ENCODE measurements at places on chromosomes 4 and X.

DNA sequence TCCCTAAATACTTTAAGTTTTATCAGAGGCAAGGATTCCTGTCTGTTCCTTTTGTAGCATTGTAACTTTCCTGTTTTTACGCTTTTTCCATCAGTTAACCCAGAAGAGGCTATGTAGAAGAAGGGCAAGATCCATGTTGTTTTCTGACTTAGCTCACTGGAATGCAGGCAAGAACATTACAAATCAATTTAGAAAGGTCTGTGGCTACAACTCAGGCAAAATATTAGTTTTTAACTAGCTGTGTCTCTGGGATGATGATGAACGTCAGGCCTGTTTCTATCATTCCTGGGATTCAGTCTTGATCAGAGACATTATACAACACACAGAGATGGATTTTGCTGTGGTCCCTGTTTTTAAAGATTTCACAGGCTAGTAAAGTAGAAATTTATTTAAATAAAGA lies 813.0 kb upstream of the POU3F4 start:
- DNase-seq = no peak

GRCh38 chr4:41111791-41112190 lies 102.6 kb downstream of the APBB2 start:
- DNase-seq = no peak

DNA sequence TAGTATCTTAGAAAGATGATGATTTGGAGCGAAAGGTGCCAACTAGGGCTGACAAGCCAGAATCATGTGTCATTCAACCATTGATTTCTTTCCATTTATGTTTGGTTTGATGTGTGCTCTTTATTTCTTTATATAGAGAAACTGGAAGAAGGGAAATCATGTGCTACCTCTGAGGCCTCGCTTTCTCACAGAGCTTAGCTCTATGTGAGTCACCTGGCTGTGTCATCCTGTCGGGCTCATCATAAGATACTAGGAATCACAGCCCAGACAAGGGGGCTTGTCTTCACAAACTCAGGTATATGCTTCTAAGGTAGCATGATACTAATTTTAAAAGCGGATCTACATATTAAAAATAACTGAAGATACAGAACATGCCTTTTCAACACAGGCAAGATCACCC lies 81.7 kb upstream of the GPM6B start:
- DNase-seq = no peak

DNA sequence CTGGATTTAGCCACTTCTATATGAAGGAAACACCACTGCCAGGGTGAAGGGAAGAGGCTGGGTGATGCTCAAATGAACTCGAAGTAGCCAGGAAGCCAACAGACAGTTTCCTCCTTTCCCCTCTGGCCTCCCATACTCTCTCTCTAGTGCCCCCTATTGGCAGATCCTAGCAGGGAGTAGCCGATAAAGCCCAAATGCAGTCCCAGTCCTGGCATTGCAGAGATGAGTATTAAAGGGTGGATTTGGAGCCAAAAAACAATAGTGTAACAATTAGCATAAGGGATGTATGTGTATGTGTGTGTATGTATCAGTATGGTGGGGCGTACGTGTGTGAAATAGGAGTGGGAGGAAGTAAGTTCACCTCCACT lies 213.8 kb upstream of the LDB2 start:
- DNase-seq = no peak

- no peak for DNase-seq
These were observed 559 bp upstream of the FAM47E start for GRCh38 chr4:76250962-76251361.

DNA sequence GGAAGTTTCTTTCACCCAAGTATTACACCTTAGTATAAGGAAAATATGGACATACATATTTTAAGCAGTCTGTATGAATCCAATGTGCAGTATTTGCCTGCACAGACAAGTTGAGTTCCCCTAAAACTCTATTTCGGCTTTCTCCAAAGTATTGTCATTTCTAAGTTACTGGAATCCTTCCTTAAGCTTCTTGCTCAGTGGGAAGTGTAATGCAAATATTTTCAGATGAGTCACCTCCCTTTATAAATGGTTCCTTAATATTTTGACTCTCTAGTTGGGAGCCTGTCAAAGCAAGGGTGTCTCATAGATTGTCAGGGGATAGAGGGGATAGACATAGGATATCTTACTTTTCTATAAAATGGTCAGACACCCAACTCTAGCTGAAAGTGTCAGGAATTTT lies 178.6 kb downstream of the NAA11 start:
- no peak for DNase-seq

- DNase-seq = no peak
These were observed 185.8 kb upstream of the RPS6KA3 start for GRCh38 chrX:20452487-20452886.

DNA sequence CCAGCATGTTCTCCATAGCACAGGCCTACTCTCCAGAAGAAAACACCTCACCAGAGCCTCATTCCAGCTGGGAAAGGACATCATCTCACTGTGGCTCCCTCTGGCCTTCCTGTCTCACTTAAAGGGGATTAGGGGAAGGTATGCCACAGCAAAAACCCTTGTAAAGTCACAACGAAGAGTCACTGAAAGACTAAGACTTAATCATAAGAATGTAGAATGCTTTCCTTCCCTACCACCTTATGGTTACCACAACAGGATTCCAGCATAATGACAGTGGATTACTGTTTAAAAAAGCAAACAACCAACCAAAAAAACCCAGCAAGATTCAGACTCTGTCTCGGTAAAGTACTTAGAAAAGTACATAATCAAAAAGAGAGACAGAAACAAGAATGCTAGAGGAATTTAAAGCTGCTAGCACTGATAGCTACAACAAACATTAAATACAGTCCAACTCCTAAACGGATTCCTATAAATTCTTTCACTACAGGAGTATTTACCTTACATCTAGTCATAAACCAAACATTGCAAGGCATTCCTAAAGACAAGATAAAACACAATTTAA lies 75.1 kb downstream of the BANK1 start:
- DNase-seq = no peak

GRCh38 chr4:33930497-33930896 lies 2313.8 kb downstream of the ARAP2 start:
- no peak for DNase-seq

DNA sequence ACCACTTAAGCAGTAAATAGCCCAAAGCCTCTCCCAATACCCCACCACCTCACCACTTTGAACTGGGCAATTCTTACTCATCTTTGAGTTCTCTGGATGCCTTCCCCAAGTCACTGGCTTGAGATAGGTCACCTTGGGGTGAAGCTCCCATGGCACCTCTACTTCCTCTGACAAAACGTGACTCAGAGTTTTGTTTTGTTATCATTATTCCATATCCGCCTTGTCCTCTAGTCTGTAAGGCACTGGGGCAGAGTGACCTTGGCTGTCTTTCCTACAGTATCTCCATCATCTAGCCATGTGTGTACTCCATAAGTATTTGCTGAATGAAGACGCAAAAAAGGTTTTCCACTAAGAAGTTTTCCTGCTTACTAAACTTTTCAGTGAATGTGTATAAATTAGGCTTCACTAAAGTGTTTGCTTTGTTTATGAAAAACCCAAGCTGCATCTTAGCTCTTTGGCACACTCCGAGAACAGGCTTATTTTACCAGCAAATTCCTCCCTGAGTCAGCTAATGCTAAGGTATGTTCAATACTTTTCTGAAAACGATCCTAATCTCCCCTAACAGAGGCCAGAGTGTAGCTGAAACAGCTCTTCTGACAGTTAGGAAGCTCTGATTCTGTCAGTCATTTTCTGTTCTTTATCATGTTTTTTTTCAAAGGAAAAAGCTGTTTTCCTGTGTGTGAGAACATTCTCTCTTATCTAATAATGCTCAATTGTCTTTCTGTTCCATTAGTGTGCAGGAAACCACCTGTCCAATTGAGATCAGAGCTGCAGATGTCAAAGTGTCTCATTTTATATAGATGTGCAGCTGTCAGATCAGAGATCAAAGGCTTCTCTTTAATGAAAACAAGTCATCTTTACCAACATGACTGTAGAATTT lies 30.2 kb upstream of the TSPAN5 start:
- no peak for DNase-seq

- DNase-seq = no peak
These were observed 96.8 kb upstream of the MAP9 start for GRCh38 chr4:155473420-155474095.

- no peak for DNase-seq
These were observed 8.2 kb downstream of the HPGDS start for GRCh38 chr4:94334476-94334875.

GRCh38 chrX:105495376-105495775 lies 274.9 kb upstream of the TEX13A start:
- no peak for DNase-seq

DNA sequence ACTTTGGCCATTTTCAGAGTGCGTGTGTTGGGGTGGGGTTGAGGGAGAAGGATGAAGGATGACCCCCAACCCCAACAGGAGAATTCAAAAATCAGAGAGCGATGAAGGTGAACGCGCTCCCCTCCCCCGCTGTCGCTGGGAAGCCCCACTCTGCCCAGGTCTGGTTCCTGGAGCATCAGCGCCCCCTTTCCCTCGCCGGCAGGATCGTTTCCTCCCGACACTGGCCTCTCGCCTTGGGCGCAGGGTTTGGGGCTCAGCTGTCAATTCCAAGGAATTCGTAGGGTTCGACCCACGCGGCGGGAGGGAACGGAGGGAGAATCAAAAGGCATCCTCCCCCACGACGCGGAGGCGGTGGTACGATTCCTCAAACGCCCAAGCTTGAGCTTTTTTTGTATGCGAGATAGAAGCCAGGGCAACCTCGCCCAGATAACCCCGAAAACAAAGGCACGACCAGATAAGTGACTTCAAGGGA lies 1.0 kb upstream of the PDGFRA start:
- no peak for DNase-seq

- no peak for DNase-seq
These were observed 8.2 kb downstream of the FGFBP1 start for GRCh38 chr4:15930314-15930713.

DNA sequence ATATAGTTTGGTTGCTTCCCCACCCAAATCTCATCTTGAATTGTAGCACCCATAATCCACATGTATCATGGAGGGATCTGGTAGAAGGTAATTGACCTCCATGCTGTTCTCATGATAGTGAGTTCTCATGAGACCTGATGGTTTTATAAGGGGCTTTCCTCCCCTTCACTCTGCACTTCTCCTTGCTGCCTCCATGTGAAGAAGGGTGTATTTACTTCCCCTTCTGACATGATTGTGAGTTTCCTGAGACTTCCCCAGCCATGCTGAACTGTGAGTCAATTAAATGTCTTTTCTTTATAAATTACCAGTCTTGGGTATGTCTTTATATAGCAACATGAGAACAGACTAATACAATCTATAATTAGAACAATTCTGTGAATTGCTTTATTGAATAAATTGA lies 11.9 kb upstream of the DCAF4L1 start:
- no peak for DNase-seq

DNA sequence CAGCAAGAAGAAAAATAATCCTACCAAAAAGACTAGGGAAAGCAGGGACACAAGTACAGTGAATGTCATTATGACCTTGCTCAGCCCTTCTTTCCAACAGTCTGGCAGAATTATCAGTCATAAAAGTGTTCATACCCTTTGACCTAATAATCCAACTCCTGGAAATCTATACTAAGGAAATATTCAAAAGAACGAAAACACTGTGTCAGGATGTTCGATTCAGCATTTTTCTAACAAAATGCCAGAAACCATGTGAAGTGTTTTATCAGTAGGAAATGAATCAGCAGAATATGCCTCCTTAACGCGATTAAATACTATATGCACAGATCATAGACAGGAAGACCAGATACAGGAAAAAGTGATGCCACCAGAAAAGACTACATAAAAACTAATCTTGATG lies 16.2 kb upstream of the S100G start:
- no peak for DNase-seq

GRCh38 chr4:105619188-105619931 lies 66.9 kb downstream of the ARHGEF38 start:
- DNase-seq = no peak

DNA sequence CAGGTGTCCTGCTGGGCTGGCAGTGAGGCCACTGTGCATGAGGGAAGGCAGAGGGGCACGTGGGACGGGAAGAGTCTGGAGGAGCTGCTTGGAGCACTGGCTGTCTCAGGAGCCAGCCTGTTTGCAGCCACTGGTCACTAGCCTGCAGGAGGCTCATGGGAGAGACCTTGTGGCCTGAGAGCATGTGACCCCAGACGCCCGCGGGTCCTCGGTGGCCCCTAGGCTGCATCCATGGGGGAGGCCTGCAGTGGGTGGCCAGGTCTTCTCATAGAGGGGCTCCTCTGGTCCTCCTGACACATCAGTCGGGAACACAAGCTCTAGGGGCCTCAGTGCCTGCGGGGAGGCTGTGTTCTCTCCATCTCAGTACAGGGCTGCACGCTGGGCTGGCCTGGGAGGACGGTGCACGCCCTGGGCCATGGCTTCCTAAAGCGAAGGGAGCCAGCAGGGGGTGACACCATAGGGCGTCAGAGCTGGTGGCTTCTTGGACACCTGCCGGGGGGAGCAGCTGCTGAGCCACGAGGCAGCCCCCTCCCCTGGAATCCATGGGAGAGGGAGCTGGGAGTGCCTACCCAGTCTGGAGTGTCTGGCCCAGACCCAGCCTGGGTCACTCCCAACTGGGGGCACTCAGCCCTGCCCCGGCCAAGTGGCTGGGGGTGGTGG lies 12.3 kb downstream of the NAT8L start:
- no peak for DNase-seq

GRCh38 chrX:19388741-19389140 lies 45.0 kb downstream of the PDHA1 start:
- no peak for DNase-seq

DNA sequence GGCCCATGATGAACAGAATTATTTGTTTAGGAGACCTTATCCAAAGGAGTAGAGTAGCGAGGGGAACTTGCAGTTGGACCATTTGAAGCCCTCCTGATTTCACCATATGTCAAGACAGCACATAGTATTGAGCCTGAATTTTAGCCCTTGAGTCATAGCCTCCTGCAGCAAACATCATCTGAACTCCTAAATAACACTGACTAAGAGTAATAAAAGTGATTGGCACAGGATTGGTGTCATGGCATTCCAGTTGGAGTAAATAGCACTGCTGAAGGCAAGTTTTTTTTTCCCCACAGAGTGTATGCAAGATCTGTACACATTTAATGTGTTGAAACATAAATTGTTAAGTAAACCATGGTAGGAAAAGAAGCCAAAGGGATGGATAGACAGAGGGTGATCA lies 89.0 kb downstream of the COMMD8 start:
- no peak for DNase-seq

DNA sequence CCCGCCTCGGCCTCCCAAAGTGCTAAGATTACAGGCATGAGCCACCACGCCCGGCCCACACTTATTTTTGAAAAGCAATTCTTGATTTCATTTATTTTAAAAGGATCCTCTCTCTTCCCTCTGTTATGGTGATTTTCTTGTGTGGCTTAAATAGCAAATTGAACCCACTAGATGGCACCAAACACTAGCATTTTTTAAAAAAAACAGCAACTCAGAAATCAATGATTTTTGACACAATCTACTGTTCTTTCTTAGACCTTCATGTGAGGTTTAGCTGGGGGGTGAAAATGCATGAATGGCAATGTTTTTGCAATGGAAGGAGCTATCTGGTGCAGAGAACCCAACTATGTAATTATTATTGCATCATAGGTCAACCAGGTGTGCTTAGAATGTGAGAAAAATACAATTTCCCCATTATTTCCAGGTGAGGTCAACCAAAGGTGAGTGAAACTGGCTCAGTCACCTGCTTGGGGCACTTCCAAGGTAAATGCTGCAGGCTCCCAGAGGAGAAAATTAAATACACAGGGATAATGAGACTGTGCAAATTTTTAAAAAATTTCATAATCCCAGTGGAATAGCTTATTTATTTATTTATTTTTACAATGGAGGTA lies 226.7 kb upstream of the PRKX start:
- no peak for DNase-seq
